Progenitor cell of endocrine pancreas (in vitro differentiated cells): ENCODE measurements at places on chromosomes 1 and 21.
A peak's percentile ranks its signal among the peaks of the same experiment; 100 is the strongest.

DNA sequence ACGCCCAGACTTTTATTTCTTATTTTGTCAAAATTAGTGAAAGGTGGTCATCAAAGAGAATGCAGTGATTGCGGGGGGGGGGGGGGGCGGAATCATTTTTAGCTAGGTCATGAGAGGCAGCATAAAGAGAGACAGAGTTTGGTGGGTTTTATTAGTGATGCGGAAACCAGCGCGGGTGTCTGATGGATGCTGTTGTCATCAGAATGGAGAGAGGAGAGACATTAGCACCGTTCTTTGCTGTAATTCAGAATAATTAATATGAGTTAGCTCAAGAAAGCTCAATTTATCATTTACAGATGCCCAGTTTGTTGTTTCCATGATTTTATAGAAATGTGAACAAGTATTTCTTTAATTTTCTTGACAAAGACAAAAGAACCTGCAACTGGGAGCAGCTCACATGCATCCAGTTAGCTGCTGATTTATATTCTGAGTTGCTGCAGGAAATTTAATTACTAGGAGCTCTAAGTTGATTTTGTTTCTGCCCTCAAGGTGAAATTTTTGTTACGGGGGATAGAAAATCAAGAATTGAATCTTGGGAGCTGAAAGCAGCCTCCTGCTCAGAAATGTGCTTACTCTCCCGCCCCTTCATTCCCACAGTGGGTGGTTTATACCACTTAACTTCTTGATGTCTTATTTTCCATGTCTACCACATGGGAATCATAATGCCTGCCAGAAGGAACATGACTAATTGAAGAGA is 133.4 kb upstream of the MAP1LC3C start:
- DNase-seq = no peak

- DNase-seq = no peak
Observed at GRCh38 chr1:160859166-160859565, 3.5 kb downstream of the CD244 start.

- DNase-seq = peak; percentile 60
Observed at GRCh38 chr1:15758343-15758931, at the start of gene FBLIM1. TSS of gene FBLIM1 (plus strand) at chr1:15758795. CDS start at chr1:15764984, 6,189 bp downstream.

DNA sequence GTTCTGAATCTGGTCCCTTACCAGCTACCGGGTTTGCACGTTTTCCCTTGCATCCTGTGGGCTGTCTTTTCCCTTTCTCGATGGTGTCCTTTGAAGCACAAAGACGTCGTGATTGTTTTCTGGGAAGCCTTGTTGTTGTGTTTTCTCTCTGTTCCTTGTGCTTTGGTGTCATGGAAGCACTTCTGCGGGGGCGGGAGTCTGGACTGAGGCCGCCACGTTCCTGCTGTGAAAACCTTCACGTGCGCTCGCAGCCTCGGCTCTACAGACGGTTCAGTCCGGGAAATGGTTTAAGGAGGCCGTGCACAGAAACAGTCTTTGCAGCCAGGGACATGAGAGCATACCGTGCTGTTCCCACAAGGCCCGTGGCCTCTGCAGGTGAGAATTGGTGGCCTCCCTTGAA is 68.5 kb downstream of the SKI start:
- no peak for DNase-seq

GRCh38 chr1:51907079-51907702 is 28.7 kb upstream of the NRDC start:
- DNase-seq = no peak

- no peak for DNase-seq
Observed at GRCh38 chr1:225517697-225518096, 89.9 kb upstream of the LBR start.

- DNase-seq = no peak
Observed at GRCh38 chr1:155185783-155186066, 12.1 kb downstream of the TRIM46 start.

DNA sequence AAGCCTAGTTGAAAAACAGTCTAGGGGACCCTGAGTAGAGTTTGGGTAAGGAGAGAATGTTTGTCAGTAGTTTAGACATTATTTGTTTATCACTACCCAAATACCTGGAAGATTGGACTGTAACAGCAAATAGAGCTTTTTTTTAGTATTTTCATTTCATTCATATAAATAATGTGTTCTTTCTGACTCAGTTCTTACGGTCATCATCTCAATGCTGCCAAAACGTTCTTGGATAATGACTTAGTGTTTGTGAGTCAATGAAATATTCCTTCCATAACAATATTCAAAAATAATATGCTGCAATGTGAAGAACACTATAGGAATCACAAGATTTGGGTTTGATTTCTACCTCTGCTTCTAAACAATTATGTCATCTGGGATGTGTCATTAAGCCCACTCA is 400.0 kb upstream of the PKN2 start:
- no peak for DNase-seq

- DNase-seq = no peak
Observed at GRCh38 chr1:109595531-109595930, 23.9 kb downstream of the GNAT2 start.

DNA sequence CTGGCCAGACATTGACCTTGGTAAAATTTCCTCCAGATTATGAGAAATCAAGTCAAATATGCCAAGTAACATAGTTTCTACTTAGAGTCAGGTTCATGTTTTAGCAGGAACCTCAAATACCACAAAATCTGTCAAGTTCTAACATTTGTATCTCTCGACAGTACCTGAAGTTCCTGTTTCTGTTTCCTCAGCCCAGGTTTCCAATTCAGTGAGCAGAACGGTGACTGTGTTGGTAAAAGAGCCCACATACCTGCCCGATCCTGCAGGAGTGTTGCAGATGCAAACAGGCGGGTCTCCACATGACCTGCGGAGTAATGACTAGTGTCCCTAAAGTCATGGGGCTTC is 57.9 kb upstream of the LGALS8 start:
- no peak for DNase-seq

DNA sequence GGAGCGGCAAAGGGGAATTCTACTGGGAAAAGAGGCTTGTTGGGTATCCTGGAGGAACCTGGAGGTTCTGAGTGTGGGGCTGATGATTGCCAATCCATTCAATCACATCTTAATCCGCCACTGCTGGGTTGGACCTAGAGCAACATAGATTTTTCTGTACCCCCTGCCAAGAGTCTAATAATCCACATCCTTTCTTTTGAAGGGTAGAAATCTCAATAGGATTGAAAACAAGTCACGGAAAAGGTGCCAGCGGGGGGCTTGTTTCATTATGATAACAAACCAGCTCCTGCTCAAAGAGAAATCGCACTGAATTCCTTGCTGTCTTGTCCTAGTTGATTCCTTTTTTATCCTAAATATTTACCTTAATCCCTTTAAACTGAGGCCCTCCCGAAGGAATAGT is 528.5 kb downstream of the ADGRL2 start:
- DNase-seq = no peak

DNA sequence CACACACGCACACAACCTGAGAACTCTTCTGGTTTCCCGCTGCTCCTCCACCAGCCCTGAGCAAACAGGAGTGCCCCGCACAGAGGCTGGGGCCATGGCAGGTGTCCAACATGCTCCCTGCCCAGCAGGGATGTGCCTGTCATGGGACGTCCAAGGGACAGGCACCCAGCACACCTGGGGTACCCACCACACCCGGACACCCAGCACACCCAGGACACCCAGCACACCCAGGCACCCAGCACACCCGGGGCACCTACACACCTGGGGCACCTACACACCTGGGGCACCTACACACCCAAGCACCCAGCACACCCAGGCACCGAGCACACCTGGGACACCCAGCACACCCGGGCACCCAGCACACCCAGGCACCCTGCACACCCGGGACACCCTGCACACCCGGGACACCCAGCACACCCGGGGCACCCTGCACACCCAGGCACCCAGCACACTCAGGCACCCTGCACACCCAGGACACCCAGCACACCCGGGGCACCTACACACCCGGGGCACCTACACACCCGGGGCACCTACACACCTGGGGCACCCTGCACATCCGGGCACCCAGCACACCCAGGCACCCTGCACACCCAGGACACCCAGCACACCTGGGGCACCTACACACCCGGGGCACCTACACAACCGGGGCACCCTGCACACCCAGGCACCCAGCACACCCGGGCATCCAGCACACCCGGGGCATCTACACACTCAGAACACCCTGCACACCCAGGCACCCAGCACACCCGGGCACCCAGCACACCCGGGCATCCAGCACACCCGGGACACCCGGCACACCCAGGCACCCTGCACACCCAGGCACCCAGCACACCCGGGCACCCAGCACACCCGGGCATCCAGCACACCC is 37.9 kb downstream of the UBE2G2 start:
- DNase-seq = no peak
